ENCODE measurements at places on chromosomes 12 and 14.

- no peak for DNase-seq
These were observed 17.6 kb downstream of the MYBPC1 start for GRCh38 chr12:101612160-101612916.

- DNase-seq, result no peak
These were observed 594.1 kb downstream of the NRXN3 start for GRCh38 chr14:78764240-78764639.

DNA sequence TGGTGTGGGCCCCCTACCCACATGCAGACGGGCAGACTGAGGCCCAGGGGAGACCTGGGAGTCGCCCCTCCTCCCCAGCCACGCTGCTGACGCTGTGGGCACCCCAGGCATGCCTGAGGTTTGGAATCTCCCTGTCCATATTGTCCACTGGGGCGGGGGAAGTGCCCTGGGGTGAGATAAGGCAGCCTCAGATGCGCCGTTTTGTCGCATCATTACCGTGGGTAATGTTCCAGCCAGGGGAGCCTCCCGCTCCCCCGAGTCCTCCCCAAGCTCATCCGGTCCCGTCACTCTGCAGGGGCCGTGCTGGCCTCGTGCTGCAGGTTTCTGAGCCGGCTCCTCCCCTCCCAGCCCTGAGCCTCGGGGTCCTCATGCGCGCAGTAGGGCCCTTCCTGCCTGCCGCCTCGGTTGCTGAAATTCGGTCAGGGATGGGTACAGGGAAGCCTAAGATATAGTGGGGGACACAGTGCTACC, 11.4 kb downstream of the INF2 start:
- no peak for DNase-seq

- no peak for DNase-seq
These were observed 19.2 kb downstream of the NR2C1 start for GRCh38 chr12:95054206-95054605.

DNA sequence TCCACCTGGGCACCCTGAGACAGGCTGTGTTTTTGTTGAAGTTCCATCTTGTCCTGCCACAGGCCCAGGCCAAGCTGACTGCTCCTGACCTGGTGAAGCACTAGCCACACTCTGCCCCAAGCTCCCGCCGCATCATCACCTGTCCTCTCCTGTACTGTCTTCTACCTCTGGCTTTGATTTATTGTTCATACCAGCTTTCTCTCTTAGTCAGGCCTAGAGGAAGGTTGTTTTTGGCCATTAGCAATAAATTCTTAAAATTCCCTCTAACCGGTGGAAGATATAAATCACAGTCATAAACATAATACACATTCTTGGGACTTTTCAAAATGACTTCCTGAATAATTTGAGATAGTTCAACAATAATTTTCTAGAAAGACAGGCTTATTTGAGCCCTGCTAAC, 169.4 kb downstream of the DAD1 start:
- DNase-seq, result no peak

- DNase-seq, result no peak
These were observed 100.7 kb downstream of the LRRK2 start for GRCh38 chr12:40325349-40325960.

DNA sequence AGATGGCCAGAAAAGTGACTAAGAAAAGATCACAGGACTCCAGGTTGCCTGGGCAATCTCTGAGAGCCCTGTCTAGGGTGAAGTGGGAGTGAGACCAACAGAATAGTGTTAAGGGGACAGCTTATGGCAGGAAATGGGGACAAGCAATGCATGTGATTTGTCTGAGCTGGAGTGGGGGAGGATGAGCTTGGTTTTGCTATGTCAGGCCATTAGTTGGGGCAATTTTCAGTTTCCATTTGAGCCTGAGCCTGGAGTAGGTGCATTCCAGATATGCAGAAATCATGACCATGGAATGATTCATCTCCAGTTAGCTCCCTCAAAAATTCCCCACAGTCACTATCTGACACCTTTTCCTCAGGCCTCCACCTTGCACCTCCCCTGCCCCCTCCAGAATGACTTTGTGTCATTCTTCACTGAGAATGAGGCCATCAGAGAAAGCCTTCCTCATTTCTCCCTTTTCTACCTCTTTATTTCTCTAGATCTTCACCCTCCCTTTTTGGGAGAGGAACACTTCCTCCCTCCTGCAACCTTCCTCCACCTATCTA, 150.9 kb upstream of the PLEKHG7 start:
- no peak for DNase-seq

DNA sequence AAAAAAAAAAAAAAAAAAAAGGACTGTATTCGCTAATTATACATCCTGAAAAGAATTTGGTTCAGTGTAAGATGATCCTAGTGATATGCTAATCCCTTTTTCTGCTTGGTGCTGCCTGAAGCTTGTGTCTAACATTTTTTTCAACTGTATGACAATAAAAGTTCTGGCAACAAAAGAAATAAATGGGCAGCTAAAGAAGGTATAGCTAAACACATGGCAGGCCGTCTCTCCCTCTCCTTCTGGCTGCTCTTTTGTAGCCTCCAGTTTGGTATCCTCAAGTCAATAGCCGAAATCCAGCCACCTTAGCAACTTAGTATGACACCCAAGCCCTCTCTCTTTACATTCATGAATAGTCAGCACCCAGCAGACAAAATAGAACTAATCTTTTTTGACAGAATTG, 198.3 kb upstream of the OTX2 start:
- DNase-seq, result no peak

DNA sequence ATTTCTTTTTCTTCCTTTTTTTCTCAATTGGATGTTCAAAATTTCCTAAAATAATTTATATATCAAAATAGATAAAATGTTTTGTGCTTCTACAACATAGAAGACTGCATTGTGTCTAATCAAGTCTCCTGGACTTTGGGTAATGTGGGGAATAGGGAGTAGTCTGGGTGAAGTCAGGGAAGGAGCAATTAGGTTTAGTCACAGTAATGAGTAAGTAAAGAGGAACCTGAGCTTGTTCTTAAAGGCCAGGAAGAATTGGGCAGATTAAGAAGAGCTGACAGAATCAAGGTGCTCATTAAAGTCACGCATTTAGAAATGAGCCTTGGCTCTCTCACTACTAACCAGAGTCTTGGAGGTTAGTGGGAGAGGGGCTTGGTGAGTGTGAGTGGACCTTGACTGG, 233.3 kb upstream of the SSTR1 start:
- no peak for DNase-seq

- DNase-seq, result no peak
These were observed 2.4 kb upstream of the KRT83 start for GRCh38 chr12:52323416-52324152.

DNA sequence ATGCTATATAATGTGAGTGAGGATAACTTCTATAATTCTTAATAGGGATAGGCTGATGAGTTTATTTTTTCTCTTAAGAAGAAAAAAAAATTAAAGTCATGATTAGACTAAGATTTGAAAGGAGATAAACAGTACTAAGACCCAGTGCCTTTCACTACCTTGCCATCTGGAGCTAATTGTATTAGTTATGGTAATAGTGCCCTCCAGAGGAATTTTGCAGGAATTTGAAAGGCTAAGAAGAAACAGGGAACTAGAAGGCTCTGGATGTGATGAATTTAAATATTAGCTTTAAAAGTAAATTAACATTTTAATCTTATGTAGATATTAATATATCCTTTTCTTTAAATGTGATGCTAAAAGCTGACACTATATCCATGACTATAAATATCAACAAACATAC, 36.6 kb upstream of the PIK3C2G start:
- DNase-seq, result no peak

- DNase-seq, result no peak
These were observed 9.8 kb downstream of the FIGNL2 start for GRCh38 chr12:51838762-51839161.

DNA sequence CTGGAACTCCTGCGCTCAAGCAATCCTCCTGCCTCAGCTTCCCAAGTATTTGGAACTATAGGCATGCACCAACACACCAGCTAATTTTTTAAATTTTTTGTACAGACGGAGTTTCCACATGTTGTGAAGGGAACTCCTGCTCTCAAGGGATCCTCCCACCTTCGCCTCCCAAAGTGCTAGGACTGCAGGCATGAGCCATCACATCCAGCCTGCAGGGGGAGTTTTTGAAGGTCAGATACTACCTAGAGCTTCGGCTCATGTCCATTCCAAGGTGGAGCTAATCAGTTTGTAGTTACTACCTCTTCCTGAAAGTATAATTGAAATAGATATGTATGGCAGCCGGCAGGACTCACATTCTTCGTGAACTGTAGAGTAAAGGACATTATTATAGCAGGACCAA, 3.7 kb upstream of the TAS2R19 start:
- DNase-seq, result no peak

- peak; percentile 13 for DNase-seq
These were observed 512.4 kb upstream of the TMPO start for GRCh38 chr12:98002887-98003493.

DNA sequence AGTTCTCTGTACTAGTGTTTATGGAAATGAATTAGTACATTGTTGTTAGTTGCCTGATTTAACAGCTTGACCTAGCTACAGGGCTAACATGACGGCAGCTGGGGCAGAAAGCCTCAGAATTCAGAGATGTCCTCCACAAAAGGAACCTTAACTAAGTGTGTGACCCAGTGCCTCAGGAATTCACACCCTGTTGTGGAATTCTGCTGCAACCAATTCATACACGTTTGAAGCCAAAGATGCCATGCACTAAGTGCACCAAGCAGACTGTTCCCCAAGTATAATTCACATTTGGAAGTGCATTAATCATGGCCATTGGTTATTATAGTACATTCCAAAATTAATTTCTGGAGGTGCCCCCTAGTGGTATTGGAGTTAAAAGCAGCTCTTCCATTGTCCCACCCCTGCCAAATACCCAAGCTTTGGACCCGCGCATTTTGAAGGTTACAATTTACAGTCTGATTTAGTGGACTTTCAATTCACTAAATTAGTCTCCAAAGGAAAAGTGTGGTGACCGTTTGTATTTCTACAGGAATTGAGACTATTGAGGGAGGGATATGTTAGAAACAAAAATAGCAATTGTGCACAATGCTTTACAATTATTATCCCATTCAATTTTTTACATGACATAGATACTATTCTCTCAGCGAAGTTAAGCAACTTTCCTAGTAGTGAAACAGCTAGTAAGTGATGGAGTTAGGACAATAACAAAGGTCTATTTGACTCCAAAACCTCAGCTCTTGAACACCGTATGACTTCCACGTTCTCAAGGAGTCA, 85.9 kb downstream of the PAX9 start:
- no peak for DNase-seq

GRCh38 chr12:66881386-66881785, 202.5 kb upstream of the GRIP1 start:
- no peak for DNase-seq

DNA sequence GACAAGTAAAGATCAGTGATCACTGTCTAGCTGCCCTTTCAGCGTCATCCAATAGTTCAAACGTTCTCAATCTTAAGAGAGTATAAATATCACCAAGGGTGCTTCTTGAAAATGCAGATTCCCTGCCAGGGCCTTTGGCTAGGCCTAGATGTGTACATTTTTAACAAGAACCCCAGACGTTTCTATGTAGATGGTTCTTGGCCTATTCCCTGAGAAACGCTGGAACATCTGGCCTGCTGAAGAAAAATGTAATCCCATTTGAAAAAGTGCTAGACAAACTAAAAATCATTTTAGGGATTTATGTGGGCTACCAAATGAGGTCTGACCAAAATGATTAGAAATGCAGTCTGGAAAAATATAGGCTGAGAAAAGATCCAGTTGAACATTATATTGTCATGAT, 231.7 kb downstream of the ADAMTS20 start:
- DNase-seq, result no peak

- DNase-seq, result no peak
These were observed 11.1 kb downstream of the AQP6 start for GRCh38 chr12:49983892-49984291.

DNA sequence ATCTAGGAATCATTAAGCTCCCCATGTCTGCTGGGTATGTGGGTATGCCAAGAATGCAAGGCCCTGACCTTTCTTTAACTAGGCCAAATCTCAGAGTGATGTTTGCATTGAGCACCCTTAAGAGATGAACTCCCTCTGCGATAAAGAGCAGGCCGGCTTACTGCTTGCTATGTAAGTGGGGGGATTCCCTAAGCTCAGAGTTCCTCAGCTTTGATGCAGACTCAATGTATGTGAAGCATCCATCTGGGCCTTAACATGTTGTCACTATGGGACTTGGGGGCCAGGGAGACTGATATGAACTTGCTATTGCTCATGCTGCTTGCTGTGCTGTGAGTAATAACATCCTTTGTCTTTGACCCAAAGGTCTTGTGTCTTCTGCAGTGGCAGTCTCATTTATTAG, 149.7 kb downstream of the C12orf75 start:
- no peak for DNase-seq

- peak; percentile 80 for DNase-seq
These were observed 1346.4 kb downstream of the TMEM121 start for GRCh38 chr14:106872611-106873446.

DNA sequence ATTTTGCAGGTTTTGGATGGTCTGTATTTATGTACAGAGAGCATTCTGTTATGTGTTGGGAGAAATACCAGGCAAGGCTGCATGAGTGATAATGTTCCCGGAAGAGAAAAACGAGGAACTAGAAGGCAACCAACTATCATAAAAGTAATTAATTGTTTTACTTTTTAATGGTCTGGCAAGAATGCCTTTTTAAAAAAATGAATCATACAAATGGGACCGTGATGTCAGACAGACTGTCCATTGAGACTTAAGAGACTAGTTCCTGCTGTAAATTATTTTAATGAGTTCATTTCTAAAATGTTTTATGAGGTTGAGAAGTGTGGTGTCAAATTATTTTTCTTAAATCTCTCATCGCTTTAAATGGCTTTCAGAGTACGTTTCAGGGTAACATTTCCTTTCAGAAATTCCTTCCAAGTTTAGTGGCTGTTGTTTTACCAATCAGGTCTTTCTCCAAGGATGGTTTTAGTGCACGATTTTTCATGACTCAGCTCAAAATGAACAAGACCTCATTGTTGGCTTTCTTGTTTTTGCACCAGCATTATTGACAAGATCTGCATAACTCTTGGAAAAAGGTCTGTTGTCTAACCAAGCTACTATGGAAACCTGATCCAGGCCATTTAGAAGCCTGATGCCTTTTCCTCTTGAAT, 86.1 kb upstream of the ARHGAP5 start:
- no peak for DNase-seq

DNA sequence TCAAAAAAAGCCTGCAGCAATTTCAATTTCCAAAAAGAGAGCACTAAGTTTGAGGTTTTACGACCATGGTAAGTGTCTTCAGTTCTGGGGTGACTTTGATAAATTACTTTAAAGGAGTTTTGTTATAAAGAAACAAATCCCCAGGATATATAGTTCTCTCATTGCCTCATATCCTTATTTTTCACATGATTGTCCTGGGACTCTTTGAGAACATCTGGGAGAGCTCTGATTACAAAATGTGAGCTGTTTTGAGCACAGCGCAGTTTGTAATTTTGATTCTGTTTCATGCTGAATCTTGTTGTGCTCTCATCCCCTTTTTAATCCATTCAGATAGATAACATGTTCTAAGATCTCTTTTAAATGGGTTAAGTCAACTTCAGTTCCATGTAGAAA, 67.7 kb upstream of the DCN start:
- DNase-seq, result no peak

GRCh38 chr12:63752841-63753240, 26.9 kb upstream of the RXYLT1 start:
- DNase-seq, result no peak

DNA sequence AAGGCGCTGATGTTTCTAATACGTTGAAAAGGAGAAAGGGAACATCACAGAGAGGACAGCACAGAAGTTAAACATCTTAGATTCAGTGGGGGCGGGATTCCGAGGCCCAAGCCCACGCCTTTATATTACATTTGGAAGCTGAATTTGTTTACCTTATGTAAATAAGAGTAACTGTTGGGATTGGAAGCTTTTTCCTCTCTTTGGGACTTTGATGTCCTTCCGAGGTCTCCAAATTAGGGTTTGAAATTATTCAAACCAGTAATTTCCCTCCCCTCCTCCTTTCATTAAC, 6.4 kb downstream of the FOXA1 start:
- DNase-seq, result no peak
